ENCODE measurements at places on chromosomes 7 and 10.
A peak's percentile ranks its signal among the peaks of the same experiment; 100 is the strongest.

DNA sequence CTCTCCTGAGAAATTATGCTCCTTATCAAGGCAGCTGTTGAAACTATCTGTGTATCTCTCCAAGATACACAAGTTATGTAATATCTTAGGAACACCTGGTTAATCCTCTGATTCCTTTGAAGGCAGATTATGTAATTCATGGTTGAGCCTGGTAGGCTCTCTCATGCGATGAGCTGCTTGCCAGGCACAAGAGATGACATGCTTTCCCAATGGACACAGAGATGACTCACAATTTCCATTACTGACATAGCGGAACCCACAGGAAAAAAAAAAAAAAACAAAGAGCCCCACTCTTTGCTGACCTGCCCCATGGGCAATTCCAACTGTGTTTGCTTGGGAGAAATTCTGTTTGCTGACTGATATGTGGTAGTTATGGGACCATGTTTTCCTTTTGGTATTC lies 736.4 kb upstream of the PHF14 start:
- DNase-seq = no peak

- peak; percentile 16 for DNase-seq
These were observed 6.6 kb downstream of the YWHAG start for GRCh38 chr7:76352193-76352592.

- no peak for DNase-seq
These were observed 85.5 kb downstream of the WDR37 start for GRCh38 chr10:1141701-1142100.

- no peak for DNase-seq
These were observed 72.4 kb downstream of the NKX6-2 start for GRCh38 chr10:132713421-132714095.

DNA sequence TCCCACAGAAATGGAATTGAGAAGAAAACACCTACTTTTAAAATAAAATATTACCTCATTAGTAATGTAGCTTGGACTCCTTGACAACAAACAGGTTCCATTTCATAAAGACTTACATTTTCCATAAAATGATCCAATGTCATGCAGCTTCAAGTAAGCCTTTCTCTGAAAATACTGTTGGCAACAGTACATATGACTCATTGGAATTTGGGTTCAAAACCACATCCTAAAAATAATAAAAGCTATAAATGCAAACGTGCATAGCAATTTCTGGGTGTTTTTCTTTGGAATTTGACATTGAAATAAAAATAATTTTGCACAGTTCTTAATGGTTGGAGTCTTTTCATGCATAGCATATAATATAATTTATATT lies 47.9 kb downstream of the FHIP2A start:
- DNase-seq = no peak

DNA sequence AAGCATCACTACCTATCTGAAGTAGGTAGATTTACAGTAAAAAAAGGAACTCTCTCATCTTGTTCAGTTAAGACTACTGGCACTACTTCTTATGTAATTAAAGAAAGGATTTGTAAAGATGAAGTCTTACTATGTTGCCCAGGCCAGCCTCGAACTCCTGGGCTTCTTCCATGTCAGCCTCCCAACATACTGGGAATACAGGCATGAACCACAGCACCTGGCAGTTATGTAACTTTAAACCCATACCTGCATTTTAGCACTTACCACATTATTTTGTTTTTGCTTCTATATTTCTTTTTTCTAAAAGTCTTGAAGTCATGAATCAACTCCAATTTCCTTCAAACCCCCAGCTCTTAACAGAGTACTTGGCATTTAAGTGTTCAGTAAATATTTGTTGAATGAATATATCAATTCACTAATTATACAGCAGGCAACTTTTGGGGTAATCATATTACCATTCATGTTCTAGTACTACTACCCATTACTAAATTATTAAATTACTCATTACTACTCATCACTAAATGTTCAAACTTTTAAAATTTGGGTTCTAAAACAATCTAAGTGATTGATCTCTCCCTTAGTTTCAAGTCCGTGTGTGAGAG lies 31.6 kb upstream of the CCDC71L start:
- no peak for DNase-seq

GRCh38 chr7:136064627-136065237 lies 87.6 kb upstream of the MTPN start:
- DNase-seq = no peak

DNA sequence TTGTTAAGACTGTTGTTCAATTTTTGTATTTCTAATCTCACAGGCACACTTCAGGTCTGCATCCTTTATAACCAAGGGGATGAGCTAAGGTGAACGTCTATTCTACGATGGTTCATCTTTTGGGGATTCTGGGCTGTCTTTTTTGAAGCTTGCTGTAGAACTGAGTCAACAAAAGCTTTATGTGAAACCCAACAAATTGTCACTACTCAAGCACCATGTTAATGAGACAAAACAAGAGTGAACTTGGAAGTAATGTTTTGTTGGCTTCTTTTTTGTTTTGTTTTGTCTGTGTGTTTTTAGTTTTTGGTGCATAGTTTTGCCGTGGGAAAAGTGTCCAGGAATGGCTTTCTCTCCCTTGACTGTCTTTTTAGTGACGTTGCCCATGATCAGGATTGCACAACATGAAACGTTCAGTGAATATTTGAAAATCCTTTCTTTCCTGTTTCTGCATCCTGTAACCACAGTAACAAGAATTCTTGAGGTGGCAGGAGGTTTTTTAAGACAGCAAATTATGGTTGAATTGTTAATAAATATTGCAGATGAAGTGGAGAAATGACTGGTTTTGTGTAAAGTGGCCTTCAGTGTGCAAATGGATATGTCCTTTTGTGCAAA lies 65.6 kb downstream of the WIPF3 start:
- no peak for DNase-seq

DNA sequence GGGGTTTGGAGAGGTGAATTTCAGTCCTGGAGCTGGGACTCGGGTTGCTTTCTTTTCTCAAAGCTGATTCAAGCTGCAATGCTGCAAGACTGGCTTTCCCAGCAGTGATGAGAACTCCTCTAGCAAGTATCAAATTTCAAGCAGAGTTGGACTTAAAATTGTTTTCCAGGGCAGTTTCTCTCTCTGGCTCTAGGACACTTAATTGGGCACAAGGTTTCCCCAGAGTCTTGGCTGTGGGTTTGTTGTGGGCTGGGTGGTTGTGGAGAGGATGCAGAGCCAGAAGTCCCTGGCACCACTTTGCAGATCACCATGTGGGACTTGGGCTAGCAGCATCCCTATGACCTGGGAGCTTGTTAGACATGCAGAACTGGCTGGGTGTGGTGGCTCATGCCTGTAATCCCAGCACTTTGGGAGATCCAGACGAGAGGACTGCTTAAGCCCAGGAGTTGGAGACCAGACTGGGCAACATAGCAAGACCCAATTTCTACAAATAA lies 16.8 kb downstream of the AKR1B15 start:
- no peak for DNase-seq

- no peak for DNase-seq
These were observed 169.3 kb downstream of the LCOR start for GRCh38 chr10:97001183-97001991.

Measured in stimulated activated CD4-positive, alpha-beta T cell treated with anti-CD3 and anti-CD28 coated beads, Interleukin-1b, Interleukin-23, amount 100 ng/mL, for 48 hours (primary cell).